Ecto neural progenitor cell (in vitro differentiated cells): ENCODE measurements at places on chromosomes 5 and 9.
A peak's percentile ranks its signal among the peaks of the same experiment; 100 is the strongest.

GRCh38 chr5:118999696-119000095, 11.3 kb upstream of the DTWD2 start:
- DNase-seq, result no peak

- DNase-seq, result no peak
These were observed 77.3 kb downstream of the PALM2AKAP2 start for GRCh38 chr9:109857336-109857735.

GRCh38 chr9:6014670-6015270, 654 bp downstream of the RANBP6 start:
- no peak for DNase-seq

GRCh38 chr5:111122398-111122797, 30.2 kb downstream of the WDR36 start:
- no peak for DNase-seq

DNA sequence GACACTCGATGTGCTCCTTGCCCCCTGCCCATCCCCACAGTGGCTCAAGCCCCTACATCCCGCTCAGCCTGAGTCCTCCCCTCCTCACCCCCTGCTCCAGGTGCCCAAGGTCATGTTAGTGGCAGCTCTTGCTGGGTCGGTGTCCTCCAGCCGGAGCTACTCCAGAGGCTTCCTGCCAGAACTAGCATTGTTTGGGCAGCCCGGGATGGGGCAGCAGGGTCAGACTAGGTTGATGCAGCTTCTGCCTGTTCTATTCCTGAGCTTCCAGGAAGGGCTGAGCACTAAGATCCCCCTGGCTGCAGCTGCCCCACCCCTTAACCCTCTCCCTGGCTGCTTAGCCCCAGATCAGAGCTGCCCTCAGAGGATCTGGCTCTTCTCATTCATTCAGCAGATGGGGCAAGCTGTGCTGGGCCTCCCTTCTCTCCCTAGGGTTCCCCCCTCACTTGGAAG, 671 bp downstream of the RGS14 start:
- no peak for DNase-seq

DNA sequence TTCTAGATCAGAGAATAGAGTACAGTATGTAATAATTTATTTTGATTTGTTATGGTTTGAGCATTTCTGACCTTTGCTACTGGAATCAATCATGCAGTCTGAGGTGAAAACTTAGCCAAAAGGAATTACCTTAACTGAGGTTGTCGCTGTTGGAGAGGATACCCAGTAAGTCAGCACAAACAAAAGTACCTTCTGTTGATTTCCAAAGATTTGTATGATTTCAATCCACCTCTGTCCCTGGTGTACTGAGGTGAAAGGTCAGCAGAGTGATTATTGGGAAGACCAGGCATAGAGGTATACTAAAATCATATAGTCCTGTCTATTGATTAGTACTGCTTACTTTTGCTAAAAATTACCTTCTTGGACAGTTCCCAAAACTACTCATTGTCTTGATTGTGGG, 32.8 kb downstream of the RUSC2 start:
- no peak for DNase-seq

GRCh38 chr5:113562828-113563400, 49.4 kb downstream of the YTHDC2 start:
- DNase-seq, result no peak

GRCh38 chr9:4084435-4084818, 215.4 kb downstream of the GLIS3 start:
- no peak for DNase-seq

GRCh38 chr5:140301136-140301535, 1.8 kb downstream of the PFDN1 start:
- no peak for DNase-seq

GRCh38 chr5:58341476-58341875, 118.4 kb downstream of the PLK2 start:
- DNase-seq, result no peak

DNA sequence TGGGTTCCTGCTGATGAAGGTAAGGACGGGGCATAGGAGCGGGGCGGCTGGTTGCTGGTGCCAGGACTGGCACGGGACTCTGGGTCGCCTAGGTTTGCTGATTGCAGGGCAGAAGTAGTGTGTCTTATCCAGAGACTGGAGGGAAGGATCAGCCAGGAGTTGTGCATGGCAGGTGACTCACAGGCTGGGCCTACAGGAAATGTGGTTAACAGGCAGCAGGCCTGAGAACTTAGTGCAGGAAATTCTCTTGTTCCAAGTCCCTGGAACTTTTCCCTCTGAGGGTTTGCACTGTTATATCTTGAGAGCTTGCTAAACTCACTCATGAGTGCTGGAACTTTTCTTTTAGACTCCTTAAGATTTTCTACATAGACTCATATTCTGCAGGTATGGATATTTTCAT, 95.1 kb downstream of the ANXA2R start:
- DNase-seq, result no peak

DNA sequence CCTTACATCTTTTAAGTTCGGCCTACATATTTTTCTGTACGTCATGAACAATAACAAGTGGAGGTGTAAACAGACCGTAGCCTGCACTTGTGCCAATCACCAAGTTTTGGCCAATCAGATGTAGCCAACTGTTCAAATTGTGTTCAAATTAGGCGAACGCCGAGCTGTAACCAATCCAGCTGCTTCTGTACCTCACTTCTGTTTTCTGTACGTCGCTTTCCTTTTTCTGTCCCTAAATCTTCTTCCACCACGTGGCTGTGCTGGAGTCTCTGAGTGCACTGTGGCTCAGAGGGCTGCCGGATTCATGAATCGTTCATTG, 26.4 kb downstream of the TRIM14 start:
- DNase-seq, result peak; percentile 36

DNA sequence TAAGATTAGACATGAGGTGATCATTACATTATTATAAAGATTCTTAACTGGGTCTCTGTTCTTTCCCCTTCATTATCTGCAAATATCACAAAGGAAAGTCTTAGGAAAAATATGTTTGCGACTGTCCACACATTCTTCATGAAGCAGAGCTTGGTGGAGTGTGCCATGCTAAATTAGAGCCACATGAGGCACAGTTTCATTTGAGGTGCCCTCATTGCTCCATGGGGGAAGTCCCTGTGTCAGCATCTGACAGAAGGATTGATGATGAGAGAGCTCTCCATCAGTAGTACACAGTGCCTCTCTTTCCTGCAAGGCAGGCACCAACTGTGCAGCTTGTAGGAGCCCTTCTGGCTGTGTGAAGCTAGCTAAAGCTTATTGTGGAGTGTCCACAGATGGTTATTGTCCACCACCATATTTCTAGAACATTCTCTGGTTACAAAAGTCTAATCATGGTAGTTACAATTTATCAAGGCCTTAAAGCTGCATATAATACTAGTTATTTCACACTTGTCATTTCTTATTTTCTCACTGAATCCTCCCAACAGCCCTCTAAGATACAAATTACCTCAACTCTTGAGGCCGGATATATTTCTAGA, 63.9 kb downstream of the C9orf152 start:
- no peak for DNase-seq

- DNase-seq, result no peak
These were observed 123.4 kb downstream of the CEMIP2 start for GRCh38 chr9:71644819-71645362.

DNA sequence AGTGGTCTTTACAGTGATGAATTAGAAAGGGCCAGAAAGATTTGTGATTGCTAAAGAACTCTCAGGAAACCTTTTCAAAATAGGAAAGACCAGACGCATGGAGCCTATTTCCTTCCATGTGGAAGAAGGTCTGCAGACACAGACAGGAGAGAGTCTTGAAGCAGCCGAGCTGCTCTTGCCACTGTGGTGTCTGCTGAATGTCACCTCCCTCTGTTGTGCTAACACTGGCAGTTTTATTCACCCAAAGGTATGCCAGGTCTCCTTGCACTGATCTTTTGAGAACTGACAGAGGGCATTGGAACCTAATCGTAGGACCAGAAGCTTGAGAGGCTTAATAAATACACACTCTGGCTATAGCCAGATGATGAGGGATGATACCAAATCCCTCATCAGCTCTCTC, 108.7 kb downstream of the SREK1 start:
- no peak for DNase-seq

DNA sequence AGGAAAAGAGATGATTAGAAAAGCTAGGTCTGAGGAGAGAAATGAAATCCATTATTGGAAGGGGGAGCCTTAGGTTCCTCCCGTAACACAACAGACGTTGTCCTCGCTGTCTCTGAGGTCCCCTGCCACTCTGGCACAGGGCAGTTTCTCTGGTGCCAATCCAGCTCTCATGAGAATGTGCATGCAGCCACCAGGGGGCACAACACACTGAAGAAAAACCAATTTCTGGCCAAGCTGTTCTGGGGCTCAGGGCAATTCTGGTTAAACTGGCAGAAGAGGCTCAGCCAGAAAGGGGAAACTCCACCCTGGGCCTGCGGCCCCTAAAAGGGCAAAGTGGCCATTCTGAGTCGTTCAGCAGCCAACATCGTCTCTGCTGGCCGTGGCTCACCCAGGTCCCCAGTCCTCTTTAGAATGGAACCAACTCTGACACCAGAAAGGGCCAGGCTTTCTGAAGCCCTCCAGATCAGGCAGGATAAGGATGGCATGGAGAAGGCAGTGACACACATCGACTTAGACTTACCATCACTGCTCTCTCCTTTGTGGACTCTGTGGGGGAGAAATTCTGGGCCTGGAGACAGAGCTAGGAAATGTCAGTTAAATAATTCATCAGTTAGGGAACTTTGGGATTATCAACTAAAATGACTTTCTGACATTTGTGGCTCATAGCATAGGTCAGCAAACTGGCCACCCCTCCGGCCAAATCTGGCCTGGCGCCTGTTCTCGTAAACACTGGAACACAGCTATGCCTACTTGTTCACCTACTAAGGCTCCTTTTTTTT, 58.5 kb upstream of the GOLPH3 start:
- DNase-seq, result peak; percentile 73

GRCh38 chr9:95446259-95446658, 70.5 kb downstream of the PTCH1 start:
- DNase-seq, result no peak

GRCh38 chr9:132997591-132997990, 19.1 kb downstream of the GFI1B start:
- no peak for DNase-seq

DNA sequence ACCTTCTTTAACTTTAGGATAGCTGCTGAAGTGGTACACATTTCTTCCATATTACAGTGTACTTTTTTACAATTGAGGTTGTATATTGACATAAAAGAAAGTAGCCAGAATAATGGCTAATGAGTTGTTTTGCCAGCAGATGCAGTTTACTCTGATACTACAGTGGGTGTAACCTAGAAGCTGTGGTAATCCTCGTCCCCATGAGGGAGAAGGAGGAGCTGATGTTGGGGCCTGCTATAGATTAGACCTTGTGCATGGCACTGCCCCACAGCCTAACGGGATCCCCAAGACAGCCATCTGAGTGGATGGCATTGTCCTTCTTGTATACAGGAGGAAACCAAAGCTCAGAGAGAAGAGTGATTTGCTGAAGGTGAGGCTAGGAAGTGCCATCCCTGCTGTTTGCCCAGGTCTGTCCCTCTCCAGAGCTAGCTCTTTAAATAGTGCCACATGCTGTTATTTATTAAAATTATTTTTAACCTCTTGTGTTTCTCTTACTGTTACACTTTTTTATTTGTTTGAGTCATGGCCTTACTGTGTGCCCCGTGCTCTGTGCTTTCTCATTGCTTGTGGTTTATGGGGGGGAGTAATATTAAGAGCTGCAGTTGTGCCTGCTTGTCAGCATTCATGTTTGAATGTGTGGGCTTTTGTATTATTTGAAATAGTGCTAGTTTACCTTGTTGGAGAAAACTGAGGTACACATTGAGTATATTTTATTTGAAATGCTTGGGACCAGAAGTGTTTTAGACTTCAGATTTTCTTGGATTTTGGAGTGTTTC, 65.3 kb downstream of the ICE1 start:
- DNase-seq, result no peak

DNA sequence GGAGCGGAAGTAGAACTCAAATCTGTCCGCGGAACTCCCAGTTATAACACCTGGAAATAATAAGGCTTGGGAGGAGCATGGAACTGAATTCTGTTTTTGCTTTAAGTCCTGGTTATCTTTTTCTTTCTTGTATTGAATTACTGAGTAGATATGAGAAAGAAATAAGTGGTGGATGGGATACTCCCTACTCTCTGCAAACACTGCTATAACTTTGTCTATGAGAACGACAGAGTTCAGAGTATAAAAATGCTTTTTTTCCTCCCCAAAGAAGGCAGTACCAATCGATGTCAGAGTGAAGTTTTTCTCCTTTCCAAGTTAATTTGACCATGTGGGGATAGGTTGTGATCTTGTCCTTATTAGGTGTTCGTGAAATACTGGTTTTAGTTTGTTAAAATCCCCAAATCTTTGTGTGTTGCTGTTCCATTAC, 1.2 kb downstream of the RIC1 start:
- DNase-seq, result no peak

DNA sequence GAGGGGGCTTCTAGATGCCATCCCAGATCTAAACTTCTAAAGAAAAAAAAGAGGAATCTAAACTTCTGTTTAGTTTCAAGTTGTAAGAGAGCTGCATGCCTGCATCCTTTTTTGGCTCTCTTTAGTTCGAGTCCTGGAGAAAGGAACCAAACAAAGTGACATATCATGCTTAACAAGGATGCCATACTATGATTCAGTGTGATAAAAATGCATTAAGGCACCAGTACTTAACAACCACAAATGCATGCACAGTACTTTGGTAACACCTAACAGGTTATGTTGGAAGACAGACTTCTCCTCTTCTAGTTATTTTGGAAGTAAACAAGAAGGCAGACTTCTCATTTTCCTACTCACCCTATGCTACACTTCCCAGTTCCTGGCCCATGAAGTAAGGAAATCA, 27.3 kb downstream of the NME5 start:
- DNase-seq, result no peak

- DNase-seq, result no peak
These were observed 7.8 kb upstream of the HSPA9 start for GRCh38 chr5:138582959-138583358.

DNA sequence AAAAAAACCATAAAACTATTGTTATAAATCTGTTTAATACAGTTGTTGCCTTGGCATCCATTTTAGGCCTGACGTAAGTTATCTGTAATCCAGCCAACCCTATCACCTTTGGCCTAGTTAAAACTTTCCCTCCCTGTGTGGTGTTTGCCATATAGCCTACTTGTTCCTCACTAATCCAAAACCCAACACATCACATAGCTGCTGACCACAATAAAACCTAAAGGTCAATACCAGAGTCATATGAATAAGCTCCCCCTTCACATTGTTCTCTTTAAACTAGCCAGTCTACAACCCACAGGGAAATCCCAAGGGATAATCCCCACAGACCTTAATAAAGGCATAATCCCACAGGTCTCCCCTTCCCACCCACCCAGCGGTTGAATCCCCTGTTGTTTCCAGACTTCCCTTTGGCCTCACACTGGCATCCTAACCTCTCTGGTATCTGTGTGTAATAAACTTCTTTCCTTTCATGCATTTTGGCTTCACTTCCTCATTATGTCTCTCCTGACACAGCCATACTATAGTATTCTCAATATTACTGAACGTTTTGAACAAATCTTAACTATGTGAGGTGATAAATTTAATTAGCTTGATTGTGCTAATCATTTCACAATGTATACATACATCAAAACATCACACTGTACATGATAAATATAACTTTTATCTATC, 50.8 kb downstream of the DTWD2 start:
- no peak for DNase-seq

DNA sequence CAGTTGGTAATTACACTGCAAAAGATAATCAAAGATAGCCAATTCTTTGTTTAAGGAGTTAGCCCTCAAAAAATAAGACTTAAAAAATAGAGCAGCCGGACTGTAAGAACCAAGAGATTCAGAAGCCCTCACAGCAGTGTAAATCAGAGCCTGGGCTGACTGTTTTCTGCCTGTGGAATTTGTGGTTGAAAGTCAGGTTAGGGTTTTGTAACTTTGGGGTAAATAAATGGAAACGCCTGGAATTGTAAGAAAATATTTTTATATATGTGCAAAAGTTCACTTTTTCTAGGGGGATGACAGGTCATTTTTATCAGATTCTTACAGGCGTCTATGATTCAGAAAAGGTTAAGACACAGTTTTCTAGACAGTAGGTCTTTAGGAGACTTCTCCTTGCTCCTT, 35.6 kb downstream of the KLHL3 start:
- DNase-seq, result no peak
